Stimulated activated CD8-positive, alpha-beta memory T cell treated with anti-CD3 and anti-CD28 coated beads, Interleukin-15, amount 100 ng/mL, for 24 hours (primary cell): ENCODE measurements at places on chromosomes 2 and 18.

- no peak for DNase-seq
Measured at GRCh38 chr2:158926478-158926948, 41.9 kb upstream of the TANC1 start.

- DNase-seq = no peak
Measured at GRCh38 chr2:205864491-205864890, 182.2 kb downstream of the NRP2 start.

DNA sequence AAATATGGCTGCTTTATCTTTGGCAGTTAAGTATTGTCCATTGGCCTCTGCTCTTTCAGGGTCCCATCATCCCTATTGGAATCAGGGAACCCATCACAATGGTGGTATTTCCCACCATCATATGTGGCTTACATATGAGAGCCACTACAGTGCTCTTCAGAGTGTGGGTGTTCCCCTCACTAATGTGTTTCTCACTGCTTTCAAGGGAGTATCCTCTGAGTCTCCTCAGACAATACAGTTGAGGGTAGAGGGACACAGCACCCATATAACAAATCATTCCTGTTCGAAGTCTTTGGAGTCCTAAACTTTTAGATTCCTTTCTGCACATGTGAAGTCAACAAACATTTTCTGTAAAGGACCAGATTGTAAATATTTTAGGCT, 48.8 kb upstream of the DNAJC10 start:
- no peak for DNase-seq

DNA sequence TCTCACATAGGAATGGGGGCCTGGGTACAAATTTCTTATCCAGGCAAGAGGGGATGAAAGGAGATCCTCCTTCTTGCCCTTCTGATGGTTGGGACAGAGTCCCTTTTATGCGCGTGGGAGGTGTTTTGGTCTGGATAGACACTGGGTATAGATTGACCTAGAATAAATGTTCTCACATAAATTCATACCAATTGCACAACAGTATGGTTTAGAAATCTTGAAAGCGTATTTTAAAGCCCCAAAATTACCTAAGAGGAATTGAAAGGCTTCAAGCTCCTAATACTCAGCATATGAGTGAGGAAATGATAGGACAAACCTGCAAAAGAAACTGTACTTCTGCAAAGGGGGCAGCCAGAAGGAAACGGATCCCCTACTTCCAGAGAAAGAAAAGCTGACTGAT, 2.6 kb upstream of the BCL2 start:
- no peak for DNase-seq

DNA sequence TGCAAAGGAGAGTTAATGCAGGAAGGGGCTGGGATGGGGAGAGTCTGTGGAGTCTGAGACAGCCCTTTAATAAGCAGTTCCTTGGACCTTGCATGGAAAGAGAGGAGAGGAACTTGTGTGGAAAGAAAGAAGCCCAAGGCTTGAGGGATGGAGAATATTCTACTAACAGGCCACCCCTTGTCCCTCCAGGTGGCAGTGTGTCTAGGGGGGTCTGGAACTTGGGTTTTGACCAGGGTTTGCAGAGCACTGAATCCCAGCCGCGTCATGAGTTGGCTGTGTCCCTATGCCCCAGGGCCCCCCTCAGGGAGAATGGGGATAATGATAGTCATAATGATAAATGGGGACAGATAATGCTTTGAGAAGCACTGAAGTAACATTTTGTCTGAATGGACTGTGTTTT, 15.0 kb downstream of the TCF7L1 start:
- no peak for DNase-seq

- DNase-seq = no peak
Measured at GRCh38 chr2:240955306-240956170, 42.9 kb upstream of the SNED1 start.

GRCh38 chr2:237045449-237045848, 40.2 kb upstream of the COPS8 start:
- no peak for DNase-seq

GRCh38 chr2:69483024-69483423, 45.8 kb upstream of the NFU1 start:
- DNase-seq = no peak

GRCh38 chr2:40434731-40435271, 17.1 kb downstream of the SLC8A1 start:
- DNase-seq = no peak

GRCh38 chr2:16058256-16058655, 117.9 kb downstream of the MYCN start:
- DNase-seq = no peak

- DNase-seq = no peak
Measured at GRCh38 chr18:22826726-22827125, 106.4 kb upstream of the RBBP8 start.

DNA sequence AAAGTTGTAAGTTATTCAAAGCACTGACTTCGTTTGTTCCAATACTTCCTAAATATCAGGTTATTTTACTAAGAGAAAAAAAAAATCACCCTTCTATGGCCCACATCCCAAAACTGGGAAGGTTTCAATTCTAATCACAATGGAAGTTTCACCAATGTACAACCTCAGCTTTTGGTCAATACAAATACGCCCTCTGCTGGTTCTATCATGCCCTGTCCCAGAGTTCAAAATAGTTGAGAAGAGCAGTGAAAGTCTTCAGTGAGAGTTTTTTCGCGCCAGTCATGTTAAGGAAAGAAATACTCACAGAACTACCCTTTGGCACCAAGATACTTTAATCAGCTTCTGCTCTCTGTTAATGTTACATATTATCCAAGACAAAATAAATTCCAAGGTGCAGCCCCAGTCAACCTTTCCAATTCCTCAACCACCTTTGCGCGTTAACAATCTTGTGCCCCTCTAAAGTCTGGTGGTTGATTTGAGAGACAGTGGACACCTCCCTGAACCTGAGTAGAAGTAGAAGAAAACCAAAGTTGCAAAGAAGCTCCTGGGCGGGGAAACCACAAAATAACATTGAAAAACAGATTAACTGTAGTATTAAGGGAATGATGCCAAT, 59.9 kb downstream of the SUMO1 start:
- DNase-seq = no peak

- DNase-seq = no peak
Measured at GRCh38 chr2:120075545-120075944, 62.7 kb downstream of the EPB41L5 start.

- DNase-seq = no peak
Measured at GRCh38 chr2:144944546-144945220, 424.8 kb upstream of the ZEB2 start.

GRCh38 chr2:189060096-189060642, 86.0 kb downstream of the COL3A1 start:
- DNase-seq = no peak

DNA sequence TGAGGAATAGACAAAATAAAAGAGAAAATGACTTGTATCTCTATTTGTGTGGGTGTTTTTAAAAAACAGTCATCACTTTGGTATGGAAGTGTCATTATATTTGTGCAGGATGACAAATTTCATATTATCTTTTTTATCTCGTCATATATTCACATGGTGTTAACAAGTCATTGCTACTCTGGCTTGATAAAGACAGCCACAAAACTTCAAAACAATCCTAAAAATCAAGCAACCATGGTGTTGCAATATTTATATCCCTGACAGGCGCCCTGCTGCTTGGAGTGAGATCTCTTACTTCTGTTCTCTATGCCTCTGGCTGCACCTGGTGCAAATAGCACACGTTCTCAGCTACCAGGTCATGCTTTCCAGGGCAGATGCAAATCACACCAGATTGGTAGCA, 278.0 kb upstream of the EPHA4 start:
- DNase-seq = no peak

DNA sequence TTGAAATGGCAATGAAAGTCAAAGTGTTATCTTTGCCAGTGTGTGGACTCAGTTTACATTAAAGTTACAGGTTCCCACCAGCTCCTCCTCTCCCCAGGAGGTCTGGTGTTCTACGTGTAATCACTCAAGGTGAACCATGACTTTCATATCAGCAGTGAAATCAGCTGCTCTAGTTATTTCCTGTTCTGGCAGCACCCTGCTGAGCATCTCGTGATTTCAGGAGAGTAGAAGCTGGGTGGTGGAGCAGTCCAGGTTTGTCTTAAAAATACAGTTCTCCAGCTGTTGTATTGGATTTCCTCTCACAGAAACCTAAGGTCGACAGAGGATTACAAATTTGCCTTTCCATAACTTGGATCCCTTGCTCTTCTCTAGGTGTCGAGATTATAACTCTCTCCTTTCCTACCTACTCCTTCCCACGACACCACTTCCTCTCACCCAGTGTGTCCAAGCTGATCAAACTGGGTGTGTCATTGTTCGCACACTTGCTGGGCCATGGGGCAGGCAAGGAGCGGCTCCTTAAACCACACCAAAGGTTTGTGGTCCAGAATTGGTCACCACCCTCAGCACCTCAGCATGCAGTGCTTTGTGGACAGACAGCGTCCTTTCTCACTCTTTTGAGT, 13.0 kb upstream of the ARHGAP25 start:
- no peak for DNase-seq

- DNase-seq = no peak
Measured at GRCh38 chr2:215019085-215019484, 119.3 kb downstream of the ABCA12 start.

GRCh38 chr2:241909769-241910168, 40.2 kb downstream of the RTP5 start:
- DNase-seq = no peak

DNA sequence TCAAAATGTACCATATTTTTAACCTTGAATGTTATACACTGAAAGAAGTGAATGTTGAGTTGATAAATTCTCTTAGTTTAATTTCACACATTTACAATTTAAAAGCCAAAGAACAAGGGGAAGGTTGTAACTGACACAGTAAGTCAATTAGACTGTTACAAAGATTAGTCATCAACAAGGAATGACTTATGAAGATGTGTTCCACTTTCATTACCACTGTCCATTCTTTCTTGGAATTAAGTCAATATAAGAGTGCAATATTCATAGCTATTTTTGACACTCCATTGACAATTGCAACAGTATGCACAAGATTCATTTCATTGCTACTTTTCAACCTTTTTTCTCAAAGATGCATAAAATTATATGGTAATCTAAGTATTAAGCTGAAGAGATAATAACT, 291.3 kb downstream of the RIT2 start:
- no peak for DNase-seq

DNA sequence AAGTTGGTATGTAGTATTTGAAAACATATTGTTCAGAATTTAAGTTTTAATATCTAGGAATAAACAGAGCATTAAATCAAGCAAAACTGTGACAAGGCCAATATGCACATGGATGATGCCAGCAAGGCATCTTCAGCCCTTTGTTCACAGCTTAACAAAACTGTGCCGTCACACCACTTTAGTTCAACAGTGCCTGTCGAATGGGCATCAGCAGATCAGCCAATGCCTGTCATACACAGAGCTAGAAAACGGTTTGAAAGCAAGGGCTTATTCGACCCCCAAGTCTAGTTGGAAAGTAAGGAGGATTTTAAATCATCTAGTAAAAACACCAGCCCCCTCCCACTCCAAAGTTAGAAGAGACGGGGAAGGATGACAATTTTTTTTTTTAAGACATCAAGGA, 16.7 kb downstream of the ZEB2 start:
- DNase-seq = no peak

- no peak for DNase-seq
Measured at GRCh38 chr2:203853722-203854121, 13.8 kb upstream of the CTLA4 start.

- DNase-seq = no peak
Measured at GRCh38 chr2:197254776-197255530, 55.6 kb downstream of the ANKRD44 start.

DNA sequence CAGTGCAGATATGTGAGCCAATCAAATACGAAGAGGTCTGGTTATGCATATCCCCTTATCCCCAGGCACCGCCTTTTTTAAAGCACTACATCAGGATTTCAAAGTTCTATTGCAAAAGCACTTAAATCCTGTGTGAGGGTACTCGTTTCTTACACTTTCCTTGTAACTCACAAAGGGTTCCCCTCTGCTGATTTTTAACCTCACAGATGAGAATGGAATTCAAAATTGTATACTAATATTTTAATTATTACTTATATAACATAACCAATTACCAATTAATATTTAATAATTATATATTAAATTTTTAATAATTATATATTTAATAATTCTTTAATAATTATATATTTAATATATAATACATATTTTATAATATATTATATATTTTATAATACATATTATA, 126.2 kb upstream of the MAPRE2 start:
- DNase-seq = no peak

- no peak for DNase-seq
Measured at GRCh38 chr2:233048569-233049193, 11.5 kb upstream of the INPP5D start.

- no peak for DNase-seq
Measured at GRCh38 chr18:46302528-46303485, 198.6 kb downstream of the HAUS1 start.

GRCh38 chr2:222525811-222526210, 101.5 kb downstream of the SGPP2 start:
- DNase-seq = no peak

- DNase-seq = no peak
Measured at GRCh38 chr2:115129536-115129935, 687.1 kb downstream of the DPP10 start.

- no peak for DNase-seq
Measured at GRCh38 chr18:26868968-26869586, 3.6 kb upstream of the AQP4 start.

GRCh38 chr2:203870481-203870880, 2.9 kb downstream of the CTLA4 start:
- DNase-seq = no peak

- no peak for DNase-seq
Measured at GRCh38 chr18:31652357-31652756, 32.0 kb downstream of the B4GALT6 start.

GRCh38 chr2:160561551-160562295, 68.1 kb upstream of the RBMS1 start:
- no peak for DNase-seq
